ENCODE measurements at places on chromosomes 1 and 21.

DNA sequence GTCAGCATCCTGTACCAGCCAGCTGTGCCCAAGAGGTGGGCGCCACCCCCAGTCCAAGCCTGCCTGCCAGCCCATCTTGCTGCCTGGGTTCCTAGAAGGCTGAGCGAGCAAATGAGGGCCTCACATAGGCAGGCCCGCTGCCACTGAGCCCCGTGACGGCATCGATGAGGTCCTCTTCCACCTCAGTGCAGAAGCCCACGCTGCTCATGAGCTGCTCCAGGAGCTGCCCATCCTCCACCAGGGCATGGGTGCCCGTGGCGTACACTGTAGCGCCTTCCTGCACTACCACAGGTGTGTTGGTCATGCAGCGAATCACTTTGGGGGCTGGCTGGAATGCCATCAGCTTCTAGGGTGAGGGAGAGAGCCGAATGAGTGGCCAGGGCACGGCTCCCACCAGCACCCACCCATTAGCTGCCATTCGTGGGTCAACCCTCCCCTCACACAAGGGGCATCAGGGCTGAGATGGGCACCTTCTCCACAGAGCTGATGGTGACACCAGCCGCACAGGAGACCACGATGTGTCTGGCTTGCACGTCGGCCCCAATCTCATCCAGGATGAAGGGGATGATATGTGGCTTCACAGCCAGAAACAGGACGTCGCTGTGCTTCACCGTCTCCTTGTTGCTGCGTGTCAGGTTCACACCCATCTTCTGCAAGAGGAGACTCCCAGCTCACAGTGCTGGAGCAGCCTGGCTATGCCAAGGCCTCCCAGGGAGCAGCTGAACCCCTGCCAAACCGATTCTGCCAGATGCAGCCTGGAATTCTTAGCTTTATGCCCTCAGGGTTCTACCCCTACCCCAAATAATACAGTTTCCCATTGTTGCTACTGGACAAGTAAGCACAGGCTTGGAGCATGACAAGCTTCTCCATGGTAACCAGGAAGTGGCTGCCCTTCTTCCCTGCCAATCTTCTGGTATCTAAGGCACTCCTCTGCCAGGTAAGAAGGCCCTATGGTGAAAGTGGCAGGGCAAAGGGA, 2.0 kb downstream of the PYCR2 start:
- peak; percentile 45 for DNase-seq

DNA sequence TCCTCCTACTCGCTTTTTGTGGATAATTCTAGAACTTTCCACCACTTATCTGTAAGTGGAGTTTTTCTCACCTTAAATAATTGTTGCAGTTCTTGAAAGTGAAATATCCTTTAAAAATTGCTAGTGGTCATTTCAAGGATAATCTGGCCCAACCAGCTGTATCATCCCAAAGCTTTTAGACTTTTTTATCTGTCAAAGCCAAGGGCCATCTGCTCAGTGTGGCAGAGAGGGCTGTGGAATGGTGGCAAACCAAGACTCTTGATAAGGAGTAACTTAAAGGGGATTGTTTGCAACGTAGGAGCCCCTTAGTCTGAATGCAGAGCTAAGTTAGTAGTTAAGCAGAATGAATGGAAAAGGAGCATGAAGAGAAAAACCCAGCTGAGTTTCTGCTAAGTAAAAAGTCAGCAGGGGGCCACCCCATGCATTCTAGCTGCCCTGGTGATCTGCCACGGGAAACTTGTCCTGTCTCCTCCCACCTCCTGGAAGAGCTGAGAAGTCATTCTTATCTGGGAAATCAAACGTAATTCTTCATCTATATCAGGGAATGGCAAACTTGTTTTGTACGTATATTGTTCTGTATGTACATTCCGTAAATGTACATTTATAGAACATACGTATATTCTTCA, 169.3 kb downstream of the PRDM2 start:
- no peak for DNase-seq

GRCh38 chr1:213724640-213725536, 262.9 kb upstream of the PROX1 start:
- no peak for DNase-seq

DNA sequence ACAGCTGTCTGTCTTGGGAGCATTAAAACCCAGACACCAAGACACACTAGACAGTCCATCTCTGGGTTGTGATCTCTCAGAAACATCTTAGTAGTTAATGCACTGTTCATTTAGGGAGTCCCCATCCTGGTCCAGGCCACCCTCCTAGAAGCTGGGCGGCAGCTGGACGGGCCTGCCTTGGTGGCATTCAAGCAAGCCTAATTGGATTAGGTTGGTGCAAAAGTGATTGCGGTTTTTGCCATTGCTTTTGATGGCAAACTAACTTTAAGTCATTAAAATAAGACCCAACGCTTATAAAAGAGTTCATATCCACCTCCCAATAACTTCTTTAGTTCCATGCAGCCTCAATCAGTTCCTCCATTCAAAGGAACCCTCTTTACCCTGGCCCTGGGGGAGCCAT, 21.7 kb downstream of the ATP5PO start:
- no peak for DNase-seq

- DNase-seq: no peak
Observed at GRCh38 chr1:909861-910310, 13.8 kb upstream of the SAMD11 start.

GRCh38 chr21:41961753-41962152, 7.9 kb upstream of the C2CD2 start:
- DNase-seq: no peak

DNA sequence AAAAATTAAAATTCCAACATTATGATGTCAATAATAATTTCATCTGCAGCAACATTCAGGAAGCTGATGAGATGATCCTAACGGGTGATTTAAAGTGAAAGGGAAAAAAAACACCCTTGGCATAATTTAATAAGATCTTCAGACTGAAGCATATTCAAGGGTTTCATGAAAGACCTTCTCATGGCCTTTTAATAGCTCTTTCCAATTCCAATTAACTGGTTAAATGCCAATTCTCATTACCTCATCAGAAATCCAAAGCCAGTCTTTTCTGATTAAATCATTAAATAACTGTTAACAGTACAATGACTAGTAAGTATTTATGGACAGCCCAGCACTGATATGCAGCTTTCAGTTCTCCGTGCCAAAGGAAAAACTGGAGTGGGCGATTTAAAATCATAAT, 407.5 kb downstream of the SMYD3 start:
- DNase-seq: no peak

DNA sequence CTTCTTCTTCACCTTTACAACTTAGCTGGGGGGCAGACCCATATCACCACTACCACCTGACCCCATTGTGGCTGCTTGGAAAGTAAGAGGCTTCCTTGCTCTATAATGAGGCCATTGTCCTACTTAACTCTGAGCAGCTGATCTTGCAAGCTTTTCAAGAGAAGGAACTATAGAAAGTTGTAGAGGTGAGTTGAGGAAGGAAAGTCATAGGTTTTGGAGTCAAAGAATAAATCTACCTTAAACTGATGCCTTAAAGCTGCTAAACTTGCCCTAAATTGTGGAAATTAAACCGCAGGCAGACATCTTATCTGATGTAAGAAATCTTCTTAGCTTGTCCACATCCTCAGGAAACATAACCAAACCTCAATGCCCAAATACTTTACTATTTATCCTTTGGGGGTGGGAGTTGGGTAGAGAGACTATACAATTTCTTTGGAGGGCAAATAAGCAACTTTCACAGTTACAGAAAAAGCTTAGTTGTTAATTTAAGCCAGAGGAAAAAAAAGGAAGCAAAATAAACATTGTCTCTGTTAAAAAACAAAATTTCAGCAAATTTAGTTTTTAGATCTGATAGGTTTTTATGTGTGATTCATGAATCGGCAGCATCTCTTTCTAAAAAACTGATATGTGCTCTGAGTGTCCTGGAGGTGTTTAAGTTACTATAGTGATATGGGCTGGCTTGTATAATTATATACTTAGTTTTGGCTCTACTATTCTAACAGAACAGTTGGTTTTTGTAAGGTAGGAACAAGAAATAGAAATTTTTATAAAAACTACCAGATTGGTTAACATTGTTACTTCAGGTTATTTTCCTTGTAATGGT, 4.7 kb downstream of the IL23R start:
- no peak for DNase-seq

DNA sequence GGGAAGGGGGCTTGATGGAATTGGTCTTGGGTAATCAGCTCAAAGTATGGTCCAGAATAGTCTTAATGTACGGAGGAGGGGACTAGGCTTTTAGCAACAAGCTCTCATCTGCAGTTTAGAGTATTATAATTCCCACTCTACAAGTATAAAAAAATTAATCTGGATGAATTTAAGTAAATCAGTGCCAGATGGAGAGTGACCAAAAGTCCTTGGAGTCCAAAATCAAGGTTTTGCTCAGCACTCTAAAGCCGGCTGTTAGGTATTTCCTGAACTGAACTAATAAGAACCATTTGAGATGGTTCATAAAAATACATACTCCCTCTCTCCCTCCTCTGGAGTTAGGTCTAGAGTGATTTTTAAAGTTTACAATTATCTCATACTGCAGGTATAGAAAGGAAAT, 23.7 kb downstream of the GLUL start:
- DNase-seq: no peak

- peak; percentile 55 for DNase-seq
Observed at GRCh38 chr1:165842671-165843129, 15.3 kb downstream of the UCK2 start.

- no peak for DNase-seq
Observed at GRCh38 chr21:45637883-45638282, 5.6 kb upstream of the PCBP3 start.

DNA sequence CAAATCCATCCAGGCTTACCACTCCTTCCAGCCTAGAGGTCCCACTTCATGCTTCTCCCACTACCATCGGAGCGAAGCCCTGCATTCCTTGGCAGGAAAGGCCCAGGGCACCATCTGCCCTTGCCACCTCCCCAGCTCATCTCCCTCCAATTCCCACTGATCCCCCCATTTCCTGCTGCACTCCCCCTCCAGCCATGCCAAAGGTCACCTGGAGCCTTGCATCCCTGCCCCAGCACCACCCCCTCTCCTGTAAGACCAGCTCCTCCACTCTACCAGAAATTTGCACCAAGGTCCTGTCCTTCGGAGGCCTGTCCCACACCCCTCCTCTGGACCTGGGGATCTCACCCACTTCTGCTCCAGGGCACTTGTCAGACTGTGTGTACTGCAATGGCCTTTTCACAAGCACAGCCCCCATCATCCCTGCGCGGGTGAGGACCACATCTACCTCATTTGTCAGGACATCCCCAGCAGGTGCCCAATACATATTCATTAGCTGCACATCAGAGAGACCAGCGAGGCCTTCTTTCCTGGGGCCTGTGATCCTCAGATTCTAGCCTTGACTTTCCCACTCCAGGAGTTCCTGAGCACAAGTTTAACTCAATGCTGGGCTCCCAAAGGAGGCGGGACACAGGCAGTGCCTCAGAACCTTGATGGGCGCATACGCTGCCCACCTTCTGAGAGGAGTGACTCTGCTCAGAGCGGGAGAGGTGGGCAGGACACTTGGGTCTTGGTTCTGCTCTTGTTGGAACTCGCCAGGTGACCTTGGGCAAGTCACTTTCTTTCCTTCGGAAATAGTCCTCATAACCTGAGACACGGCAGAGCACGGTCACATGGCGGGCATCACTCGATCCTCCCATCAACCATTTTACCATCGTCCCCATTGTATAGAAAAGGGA, 49.9 kb upstream of the EDN2 start:
- DNase-seq: no peak

DNA sequence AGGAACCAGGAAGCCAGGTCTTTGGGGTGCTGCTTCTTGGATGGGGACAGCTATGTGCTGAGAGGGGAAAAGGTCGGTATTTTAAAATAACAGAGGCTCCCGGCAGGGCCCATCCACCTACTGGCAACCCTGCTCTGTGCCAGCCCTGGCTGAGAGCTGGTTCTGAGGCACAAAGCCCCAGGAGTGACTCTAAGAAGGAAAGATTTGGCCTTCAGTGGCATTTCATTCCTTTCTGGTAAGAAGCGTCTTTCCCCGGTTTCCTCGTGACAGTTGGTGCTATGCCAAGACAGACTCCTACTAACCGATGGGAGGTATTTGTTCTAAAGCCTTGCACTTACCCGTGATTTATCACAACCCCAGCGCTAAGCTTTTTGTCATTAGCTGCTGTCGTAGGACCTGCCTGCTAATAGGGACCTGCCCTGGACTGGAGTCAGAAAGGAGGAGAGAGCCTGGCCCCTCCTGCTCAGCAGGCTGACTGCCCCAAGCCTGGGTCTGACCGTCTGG, 123.1 kb upstream of the ADAR start:
- DNase-seq: no peak

DNA sequence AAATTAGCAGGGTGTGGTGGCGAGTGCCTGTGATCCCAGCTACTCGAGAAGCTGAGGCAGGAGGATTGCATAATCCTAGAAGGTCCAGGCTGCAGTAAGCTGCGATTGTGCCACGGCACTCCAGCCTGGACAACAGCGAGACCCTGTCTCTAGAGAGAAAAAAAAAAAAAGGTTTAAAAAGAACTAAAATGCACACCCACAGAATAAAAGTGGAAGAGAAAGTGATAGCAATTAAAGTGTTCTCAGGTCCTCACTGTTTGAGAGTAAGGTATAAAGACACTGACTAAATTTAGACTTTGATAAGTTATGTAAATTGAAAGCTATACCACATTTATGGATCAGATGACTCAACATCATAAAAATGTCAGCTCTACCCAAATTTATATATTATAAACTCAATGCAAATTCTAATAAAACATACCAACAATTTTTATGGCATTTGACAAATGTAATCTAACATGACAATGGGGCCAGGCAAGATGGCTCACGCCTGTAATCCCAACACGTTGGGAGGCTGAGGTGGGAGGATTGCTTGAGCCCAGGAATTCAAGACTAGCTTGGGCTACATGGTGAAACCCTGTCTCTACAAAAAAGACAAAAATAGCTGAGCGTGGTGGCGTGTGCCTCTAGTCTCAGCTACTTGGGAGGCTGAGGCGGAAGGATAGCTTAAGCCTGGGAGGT, 11.8 kb downstream of the ZBTB17 start:
- DNase-seq: no peak

- DNase-seq: no peak
Observed at GRCh38 chr1:23558140-23558871, 995 bp downstream of the ID3 start.

DNA sequence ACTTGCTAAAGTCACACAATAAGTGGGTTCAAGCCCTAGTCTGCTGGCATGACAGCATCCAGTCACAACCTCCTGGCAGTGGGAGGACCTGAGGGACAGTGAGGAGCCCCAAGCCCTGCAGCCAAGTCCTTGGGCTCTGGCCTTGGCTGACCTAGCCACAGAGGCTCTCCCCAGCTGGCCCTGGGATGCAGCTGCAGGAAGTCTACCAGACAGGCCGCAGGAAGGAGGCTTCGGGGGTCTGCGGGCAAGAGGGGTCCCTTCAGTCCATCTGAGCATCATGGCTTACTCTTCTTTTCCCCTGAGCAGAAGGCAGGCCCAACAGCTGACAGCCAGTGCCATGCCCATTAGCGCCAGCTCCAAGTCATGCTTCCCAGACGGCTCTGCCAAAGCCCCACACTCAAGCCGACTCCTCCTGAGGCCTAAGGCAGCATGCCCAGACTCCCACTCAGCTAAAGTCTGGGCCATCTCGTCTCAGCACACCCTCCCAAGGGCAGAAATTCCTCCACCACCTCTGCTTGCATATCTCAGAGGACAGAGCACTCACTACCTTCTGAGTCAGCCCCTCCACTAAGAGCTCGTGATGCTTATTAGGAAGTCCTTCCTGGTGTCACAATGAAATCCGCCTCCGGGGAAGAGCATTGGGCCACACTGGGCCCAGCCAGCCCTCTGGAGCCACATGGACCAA, 20.1 kb downstream of the SLC1A7 start:
- no peak for DNase-seq

GRCh38 chr1:26164036-26164860, 4.5 kb downstream of the C1orf232 start:
- DNase-seq: no peak

- no peak for DNase-seq
Observed at GRCh38 chr1:29121936-29122681, 1.6 kb downstream of the TMEM200B start.

GRCh38 chr1:25895365-25895990, 10.7 kb downstream of the STMN1 start:
- peak; percentile 95 for DNase-seq

All from NCI-H1694 (cell line).